Globus pallidus (tissue), 1 donor: ENCODE measurements at places on chromosomes 5 and 9.

- DNase-seq, result no peak
Observed at GRCh38 chr5:170638051-170638450, 134.2 kb downstream of the KCNIP1 start.

DNA sequence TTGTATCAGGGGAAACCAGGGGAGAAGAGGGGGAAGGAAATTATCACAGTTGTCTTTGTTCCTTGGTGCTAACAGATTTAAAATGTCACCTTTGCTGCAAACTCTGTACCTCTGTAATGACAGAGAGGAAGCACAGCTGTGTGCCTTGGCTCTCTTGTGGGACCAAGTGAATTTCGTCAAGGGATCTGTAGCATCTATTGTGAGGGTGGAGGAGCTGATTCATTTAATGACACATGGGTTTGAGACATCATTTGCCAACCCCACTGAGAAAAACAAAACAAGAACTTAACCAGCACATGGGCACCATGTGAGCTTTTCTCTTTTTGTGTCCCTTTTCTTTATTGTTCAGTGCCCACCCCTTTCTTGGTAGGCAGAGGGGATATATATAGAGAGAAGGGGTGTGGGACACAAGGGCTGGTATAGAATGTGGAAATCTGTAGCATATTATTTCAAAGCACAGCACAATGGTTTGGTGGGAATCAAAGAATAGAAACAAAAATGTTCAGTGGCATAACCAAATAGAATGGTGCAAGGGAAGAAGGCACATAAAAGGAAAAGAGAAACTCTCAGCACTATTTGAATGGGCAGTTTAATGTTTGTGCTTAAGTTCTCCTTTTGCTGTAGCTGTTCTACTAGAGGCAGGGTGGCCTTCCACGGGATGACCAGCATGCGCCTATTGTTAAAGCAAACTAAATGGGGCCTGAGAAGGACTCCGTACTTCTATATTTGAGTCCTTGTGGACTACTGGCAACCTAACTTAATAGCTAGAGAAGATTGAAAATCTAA is 63.3 kb downstream of the LIX1 start:
- DNase-seq, result no peak

DNA sequence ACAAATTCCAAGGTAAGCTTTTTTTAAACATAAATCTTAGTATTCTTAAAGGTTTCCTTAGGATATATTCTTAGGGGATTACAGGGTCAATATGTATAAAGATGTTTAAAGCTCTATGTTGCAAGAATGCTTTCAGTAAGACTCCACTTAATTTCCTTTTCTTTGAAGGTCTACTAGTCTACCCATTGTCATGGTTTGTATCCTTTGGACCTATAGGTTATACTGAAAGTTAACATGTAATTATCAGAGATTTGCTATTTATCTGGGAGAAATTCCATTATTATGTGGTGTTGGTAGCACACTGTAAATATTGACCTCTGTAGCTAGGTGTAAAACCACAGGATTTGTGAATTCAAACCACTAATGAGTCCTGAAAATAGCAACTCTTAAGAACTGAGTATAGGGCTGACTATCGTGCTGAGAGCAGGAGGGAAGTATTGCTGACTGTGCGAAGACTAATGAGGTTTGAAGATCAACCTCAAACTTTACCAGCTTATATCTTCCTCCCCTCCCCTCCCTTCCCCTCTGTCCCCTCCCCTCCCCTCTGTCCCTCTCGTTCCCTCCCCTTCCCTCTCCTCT is 85.6 kb downstream of the GADD45G start:
- no peak for DNase-seq

GRCh38 chr5:134345996-134346395 is 21.0 kb downstream of the CDKL3 start:
- DNase-seq, result no peak

DNA sequence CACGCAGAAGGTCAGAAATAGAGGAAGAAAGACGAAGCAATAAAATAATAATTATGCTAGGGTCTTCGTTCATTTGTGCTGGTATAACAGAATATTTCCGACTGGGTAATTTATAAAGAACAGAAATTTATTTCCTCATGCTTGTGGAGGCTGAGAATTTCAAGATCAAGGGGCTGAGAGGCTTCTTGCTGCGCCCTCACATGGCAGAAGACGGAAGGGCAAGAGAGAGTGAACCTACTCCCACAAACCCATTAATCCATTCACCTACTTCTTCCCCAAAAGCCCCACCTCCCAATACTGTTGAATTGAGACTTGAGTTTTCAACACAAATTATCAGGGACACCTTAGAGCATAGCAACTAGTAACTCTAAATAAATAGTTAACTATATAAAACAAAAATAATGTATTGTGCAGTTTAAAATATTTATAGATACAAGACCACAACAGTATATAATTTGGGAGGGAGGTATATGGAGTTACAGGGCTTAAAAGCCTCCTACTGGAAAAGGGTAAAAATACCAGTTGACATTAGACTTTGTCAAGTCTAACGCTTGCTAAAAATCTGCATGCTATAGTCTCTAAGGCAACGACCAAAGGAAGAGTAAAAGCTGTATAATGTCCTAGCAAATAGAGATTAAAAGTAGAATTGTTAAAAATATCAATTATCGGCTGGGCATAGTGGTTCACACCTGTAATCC is 40.3 kb upstream of the NAA35 start:
- DNase-seq, result peak; percentile 5
